ENCODE measurements at places on chromosomes 7 and 10.

DNA sequence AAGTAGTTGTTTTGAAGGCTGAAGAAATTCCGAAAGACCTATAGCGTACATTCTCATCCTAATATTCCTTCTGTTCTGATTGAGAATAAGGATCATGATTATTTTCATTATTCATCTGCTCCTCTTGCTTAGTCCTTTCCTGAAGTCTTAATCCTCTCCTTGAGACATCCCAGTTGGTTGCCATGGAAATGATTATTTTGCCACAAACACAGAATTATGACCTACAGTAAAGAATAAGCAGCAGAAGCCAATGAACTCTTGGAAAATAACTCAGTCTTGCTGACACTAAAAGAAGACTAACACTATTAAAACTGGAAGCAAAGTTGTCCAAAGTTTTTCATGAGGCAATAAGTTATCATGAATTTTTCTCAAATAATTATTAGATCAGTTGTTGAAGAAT lies 47.8 kb upstream of the JAZF1 start:
- H3K27ac ChIP-seq = no peak overlapping the region

GRCh38 chr10:101284101-101284743 lies 55.0 kb upstream of the LBX1 start:
- DNase-seq = no peak
- H3K4me3 ChIP-seq = peak overlapping the region; percentile 48
- peaks cover 4% of the 10 kb centered on the region for H3K4me1 ChIP-seq

DNA sequence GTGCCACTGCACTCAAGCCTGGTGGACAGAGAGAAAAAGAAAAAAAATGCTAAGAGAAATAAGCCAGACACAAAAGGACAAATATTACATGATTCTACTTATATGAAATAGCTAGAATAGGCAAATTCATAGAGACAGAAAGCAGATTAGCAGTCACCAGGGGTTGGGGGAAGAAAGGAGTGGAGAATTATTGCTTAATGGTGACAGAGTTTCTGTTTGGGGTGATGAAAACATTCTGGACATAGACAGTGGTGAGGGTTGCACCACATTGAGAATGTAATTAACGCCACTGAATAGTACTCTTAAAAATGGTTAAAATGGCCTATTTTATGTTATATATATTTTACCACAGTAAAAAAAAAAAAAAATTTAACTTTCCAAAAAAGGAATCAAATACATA lies 6.4 kb upstream of the NT5C2 start:
- H3K27me3 ChIP-seq = no peaks in the 10 kb centered on the region
- no peaks in the 10 kb centered on the region for H3K36me3 ChIP-seq
- no peak overlapping the region for H3K4me3 ChIP-seq
- no peak for DNase-seq
- no peaks in the 10 kb centered on the region for H3K4me1 ChIP-seq

- no peaks in the 10 kb centered on the region for H3K27me3 ChIP-seq
- peaks cover under 1% of the 10 kb centered on the region for H3K4me1 ChIP-seq
- H3K27ac ChIP-seq = no peak overlapping the region
Observed at GRCh38 chr10:103171278-103171677, 21.8 kb downstream of the NT5C2 start.

GRCh38 chr10:130487566-130487965 lies 351.4 kb downstream of the GLRX3 start:
- no peaks in the 10 kb centered on the region for H3K36me3 ChIP-seq
- H3K27me3 ChIP-seq = no peaks in the 10 kb centered on the region
- no peak overlapping the region for H3K27ac ChIP-seq
- H3K4me3 ChIP-seq = no peak overlapping the region
- no peaks in the 10 kb centered on the region for H3K4me1 ChIP-seq

Measured in effector memory CD8-positive, alpha-beta T cell (primary cell).